ENCODE measurements at places on chromosomes 5 and 9. TPM values are rescaled to one million over a fixed set of nuclear protein-coding genes. Genes with fewer than 3 reads are reported as not detected.

The TSLP gene
- not detected for total RNA-seq

The FAM78A gene
- 1.1 TPM for total RNA-seq

The PCDHB15 gene
- total RNA-seq = 0.05 TPM

The NPDC1 gene
- 78.6 TPM for total RNA-seq

The EFNA5 gene
- 20.8 TPM for total RNA-seq

The TLX3 gene
- not detected for total RNA-seq

The LVRN gene
- total RNA-seq = not detected

The MORN5 gene
- total RNA-seq = not detected

The RNF183 gene
- total RNA-seq = not detected

The FKTN gene
- 6.2 TPM for total RNA-seq

The ADAMTSL2 gene
- not detected for total RNA-seq
